Astrocyte of the cerebellum (primary cell): ENCODE measurements at places on chromosomes 5 and 9.

GRCh38 chr5:160369990-160370712 lies at the start of gene C1QTNF2:
Gene C1QTNF2 (minus strand): TSS chr5:160370626. CDS start chr5:160355011, 15,615 bp downstream.
- peak; percentile 24 for DNase-seq

DNA sequence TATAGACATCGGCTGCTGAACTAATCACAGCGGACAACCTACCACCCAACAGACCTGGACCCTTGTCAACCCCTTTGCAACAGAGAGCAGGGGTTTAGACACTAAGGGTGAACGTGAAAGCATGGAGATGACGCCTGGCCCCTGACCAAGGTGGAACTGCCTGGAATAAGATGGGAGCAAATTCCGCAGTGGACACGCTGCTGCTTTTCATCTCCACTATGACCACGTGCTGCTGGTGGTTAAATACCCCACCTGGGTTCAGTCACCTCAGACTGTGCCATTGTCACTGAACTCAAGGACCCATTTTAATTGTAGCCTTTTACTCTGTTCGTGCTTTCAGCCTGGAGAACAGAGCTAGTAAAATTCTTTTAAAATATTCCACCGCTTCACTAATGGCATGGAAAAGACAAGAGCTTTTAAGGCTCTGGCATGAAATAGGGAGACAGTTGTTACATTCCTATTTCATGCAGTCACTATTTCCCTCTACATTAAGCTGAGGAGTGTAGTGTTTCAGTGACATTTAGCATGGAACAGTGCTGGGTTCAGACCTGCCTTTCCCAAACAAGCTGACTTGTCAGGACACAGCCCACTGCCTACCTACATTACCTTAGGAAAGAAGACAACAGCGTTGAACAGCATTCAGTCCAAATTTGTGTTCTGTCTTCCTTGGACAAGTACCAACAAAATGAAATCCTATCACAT lies 96.8 kb downstream of the ANKRD18B start:
- peak; percentile 23 for DNase-seq

GRCh38 chr5:53333160-53333559 lies 147.3 kb upstream of the FST start:
- DNase-seq: no peak

- DNase-seq: no peak
Observed at GRCh38 chr5:31047621-31048020, 145.9 kb upstream of the CDH6 start.

- peak; percentile 29 for DNase-seq
Observed at GRCh38 chr5:74851684-74852353, 14.4 kb downstream of the FAM169A start.

GRCh38 chr5:2191972-2192371 lies 309.2 kb upstream of the IRX4 start:
- DNase-seq: no peak

GRCh38 chr5:36393656-36394428 lies 92.1 kb upstream of the RANBP3L start:
- DNase-seq: no peak

- peak; percentile 61 for DNase-seq
Observed at GRCh38 chr9:83154821-83155220, 91.9 kb upstream of the RASEF start.

DNA sequence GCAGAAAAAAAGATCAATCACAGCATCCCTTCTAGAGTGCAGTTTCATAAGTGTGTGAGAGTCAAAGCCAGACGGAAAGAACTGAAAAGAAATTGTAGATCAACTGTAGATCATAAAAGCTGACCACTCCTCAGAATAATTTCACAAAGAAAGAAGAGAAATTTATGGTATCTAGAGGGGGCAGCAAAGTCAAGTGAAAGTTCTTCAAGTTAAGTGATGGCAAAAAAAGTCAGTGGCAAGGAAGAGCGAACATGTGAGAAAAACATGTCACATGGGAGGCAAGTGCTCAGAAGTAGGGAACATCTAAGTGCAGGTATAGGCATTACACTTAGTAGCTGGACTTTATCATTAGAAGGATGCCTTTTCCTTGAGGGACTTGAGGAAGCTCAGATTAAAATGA lies 245.1 kb upstream of the ISL1 start:
- no peak for DNase-seq

DNA sequence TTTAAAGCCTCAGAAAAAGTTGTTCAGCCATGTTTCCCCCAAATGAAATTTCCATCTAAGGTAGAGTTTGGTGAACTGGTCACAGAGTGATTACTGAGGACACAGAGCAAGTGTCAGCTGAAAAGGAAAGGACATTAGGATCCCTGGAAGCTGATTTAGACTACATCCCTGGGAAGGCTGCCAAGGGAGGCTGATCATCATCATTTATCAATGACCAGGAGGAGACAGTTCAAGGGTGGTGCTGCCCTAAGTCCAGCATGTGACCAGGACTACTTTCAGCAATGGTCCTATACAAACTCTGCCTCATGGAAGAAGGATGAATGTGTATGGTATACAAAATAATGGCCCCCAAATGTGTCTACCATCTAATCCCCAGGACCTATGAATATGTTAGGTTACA lies 120.6 kb downstream of the PIK3R1 start:
- no peak for DNase-seq

DNA sequence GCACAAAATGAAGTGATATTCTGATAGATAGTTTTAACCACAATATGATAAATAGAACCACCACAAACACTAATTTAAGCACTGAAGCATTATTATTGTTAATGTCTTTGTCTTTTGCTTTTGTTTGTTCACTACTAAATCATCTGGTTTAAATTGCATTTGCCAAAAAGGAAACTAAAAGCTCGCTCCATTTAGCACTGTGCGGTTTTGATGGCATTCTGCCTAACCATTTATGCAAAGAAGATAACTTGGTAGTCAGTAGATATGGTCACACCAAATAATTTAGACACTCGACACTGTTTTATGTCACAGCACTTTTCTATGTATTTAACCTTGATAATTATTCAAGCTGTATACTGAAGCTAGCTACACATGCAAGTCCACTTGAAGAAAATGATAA lies 849.8 kb upstream of the CDH6 start:
- peak; percentile 74 for DNase-seq

- DNase-seq: no peak
Observed at GRCh38 chr5:96807075-96807654, 580 bp downstream of the ERAP1 start.

GRCh38 chr5:148532969-148533670 lies 121.2 kb downstream of the HTR4 start:
- no peak for DNase-seq

- peak; percentile 63 for DNase-seq
Observed at GRCh38 chr5:66306105-66306843, 162.2 kb downstream of the SREK1 start.

GRCh38 chr5:176381423-176381822 lies 7.0 kb downstream of the NOP16 start:
- no peak for DNase-seq

DNA sequence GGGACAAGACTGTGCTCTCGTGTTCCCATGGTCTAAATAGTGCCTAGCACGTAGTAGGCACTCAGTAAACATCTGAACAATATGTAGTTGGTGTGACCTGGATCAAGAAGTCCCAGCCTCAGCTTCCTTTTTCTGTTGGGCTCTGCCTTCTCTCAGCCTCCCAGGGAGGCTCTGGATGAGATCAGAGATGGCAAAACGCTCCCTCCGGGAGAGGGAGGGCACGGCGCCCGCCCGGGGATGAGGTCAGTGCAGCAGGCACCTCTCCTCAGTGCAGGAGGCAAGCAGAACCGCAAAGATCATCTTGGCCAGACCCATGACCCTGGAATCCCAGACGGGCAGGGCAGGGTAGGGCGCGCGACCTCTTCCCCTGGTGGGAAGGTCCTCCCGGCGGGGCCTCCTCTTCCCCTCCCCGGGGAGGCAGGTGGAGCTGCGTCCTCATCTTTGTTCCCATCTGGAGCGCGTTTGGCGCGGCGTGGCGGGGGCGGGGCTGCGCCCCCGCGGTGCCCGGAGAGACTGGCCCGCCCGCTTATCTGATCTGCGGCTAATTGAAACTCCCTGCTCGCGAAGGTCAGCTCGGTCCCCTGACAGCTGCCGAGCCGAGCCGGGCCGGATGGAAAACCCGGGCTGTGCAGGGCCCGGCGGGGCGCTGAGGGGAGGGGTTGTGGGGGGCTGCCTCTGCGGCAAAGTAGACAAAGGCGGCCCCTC lies 60.9 kb downstream of the CXXC5 start:
- no peak for DNase-seq

DNA sequence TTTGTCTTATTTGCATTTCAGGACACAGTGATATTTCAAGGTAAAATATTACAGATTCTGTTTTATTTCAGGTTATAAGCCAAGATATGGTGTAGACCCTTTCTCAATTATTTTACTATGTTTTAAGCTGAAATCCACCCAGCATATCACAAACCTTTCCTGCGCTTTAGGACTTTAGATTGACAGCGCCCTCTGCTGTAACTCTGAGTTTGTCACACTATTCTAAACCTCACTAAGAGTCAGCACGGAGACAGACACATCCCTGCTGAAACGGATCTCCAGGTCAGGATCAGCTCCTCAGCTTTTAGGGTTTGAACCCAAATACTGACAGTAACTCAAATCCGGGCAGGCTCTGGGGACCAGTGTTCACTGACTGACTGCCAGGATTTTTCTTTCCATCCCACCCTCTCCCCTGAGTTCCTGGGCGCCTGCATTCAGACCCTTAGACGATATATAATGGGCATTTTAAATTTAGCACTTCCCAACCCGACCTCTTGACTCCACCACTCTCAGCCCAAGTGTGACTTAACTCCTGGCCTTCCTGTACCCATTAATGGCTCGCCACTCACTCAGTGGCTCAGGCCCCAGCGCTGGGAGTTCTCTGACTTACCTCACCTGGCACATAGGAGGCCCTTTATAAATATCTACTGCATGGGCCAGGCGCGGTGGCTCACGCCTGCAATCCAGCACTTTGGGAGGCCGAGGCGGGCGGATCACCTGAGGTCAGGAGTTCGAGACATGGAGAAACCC lies 33.5 kb downstream of the TLX3 start:
- peak; percentile 52 for DNase-seq

DNA sequence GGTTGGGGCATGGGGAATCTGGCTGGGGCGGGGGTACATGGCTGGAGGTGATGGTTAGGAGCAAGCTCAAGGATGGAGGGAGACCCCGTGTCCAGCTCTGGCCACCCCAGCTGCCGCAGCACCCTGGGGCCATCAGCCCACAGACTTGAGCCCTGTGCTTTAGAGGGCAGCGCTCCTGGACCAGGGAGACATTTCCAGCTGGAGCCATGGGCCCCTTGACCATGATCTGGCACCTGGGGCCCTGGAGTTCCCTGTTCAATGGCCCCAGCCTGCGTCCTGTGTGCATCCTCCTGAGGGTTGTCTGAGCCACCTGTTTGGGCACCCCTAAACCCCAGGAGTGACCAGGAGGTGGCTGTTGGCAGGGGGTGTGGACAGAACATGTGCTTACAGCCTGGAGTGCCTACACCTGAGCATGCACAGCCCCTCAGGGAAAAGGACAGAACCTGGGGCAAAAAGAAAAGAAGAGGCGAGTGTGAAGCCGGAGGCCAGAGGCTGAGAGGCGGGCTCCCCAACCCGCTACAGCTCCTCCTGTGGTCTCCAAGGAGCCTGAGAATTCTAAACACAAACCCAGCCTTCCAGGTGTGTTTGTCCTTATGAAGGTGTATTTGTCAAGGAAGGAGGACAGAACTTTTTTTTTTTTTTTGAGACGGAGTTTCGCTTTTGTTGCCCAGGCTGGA lies 126.7 kb downstream of the C9orf50 start:
- DNase-seq: no peak

- DNase-seq: no peak
Observed at GRCh38 chr9:120559546-120559945, 20.4 kb downstream of the CDK5RAP2 start.

- DNase-seq: no peak
Observed at GRCh38 chr9:84736081-84736480, 66.6 kb downstream of the NTRK2 start.

DNA sequence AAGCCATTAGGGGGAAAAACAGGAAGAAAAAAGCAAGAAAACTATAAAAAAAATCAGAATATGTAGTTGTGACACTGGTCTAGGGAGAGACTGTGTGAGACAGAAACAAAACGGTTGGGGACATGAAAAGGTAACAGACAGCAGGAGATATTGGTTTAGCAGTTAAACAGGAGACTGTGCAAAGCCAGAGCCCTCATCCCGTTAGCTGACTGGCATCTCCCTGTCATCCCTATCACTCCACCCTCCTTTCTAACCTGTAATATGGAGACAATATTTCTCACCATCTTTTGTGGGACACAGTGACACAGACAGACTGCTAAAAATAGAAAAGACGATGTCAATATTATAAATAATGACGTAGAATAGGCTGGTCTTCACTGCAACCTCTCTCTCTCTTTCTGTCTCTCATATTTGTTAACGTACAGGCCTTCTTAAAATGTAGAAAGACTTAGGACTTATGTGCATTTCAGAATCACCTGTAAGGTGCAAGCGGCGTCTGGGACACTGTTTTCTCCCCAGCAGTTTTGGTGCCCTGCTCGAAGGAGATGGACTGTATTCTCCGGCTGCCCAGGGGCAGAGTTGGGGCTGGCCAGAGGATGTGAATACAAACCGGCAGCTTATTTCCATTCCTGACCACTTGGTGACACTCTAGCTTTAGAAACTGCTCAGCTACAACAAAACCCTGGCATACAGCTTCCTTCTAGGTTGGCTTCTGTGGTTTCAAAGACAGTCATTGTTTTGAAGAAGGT lies 190.6 kb downstream of the MAT2B start:
- peak; percentile 75 for DNase-seq

DNA sequence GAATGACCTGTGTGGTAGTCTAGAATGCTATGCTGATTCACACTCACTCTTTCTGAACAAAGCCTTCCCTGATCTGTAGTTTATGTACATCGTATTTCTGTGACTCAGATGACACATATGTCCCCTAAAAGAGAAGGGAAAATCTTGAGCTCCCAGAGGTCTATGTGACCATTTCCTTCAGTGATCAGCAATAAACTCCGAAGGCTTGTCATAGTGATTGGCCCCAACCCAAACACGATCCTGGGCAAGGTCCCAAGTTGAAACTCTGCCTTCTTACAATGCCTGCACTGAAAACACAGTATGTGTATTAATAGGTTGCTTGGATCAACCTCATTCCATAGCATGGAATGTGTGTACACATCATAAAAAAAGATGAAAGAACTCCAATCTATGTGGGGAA lies 685.8 kb downstream of the MAT2B start:
- DNase-seq: peak; percentile 35

DNA sequence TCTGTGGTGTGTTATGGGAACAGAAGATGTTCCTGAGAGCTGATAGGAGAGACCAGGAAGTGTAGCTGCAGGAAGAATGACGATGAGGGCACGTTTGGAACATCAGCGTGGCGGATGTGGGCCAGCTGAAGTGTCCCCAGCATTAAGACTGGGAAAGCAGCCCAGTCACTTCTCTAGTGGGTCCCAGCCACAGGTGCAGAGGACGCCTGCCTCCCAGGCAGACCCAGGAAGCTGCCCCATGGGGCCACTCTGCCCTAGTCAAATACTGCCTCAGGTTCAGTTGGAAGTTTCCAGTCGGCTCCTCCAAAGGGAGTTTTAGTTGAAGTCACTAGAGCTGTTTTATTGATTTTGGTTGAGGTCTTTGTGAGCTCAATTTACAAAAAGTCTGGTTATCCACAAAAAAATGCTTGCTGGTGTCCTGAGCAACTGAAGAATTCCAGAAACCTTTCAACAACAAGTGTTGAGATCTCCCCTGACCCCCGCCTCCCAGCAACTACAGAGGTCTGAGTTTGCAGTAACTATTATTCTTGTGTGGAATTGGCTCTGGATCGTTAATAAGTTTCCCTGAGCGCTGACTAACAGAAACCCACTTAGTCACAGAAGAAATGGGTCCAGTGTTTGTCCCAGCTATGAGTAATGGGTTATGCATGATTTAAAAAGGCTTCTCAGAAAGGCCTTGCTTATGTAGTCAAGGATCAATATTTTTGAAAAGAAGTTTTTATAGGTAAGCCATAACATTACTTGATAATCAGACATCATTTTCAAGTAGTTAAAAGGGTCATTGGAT lies 294.1 kb downstream of the FANCC start:
- peak; percentile 73 for DNase-seq

GRCh38 chr5:150122158-150122510 lies 33.5 kb downstream of the PDGFRB start:
- no peak for DNase-seq
